ENCODE measurements at places on chromosomes 2 and 18.
A peak's percentile ranks its signal among the peaks of the same experiment; 100 is the strongest.

GRCh38 chr2:228017784-228018183 is 146.4 kb downstream of the DAW1 start:
- DNase-seq, result no peak

DNA sequence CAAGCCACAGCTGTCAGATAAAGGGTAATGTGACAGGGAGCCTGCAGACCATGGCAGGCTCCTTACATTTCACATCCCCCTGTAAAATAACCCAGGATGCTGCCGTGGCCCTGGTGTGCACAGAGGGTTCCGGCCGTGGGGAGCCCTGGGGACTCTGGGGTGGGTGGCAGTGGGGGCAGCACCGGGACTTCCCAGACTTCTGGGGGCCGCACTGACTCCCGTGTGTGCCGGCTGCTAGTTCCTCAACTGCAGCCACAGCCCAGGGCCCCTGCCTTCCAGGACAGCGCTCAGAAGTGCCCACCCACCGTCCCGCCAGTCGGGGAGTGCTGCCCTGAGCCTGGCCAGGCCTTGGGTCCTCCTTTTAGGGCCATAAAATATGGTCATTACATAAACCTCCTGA is 56.5 kb downstream of the CIB4 start:
- no peak for DNase-seq

- DNase-seq, result no peak
These were observed 10.4 kb downstream of the IDH1 start for GRCh38 chr2:208244422-208244821.

GRCh38 chr18:23689031-23689615 is at the start of gene LAMA3:
LAMA3 (plus strand) TSS chr18:23689453; CDS start chr18:23689684, 231 bp downstream.
- DNase-seq, result no peak

- no peak for DNase-seq
These were observed 207.0 kb downstream of the ZNF407 start for GRCh38 chr18:74804677-74805076.

DNA sequence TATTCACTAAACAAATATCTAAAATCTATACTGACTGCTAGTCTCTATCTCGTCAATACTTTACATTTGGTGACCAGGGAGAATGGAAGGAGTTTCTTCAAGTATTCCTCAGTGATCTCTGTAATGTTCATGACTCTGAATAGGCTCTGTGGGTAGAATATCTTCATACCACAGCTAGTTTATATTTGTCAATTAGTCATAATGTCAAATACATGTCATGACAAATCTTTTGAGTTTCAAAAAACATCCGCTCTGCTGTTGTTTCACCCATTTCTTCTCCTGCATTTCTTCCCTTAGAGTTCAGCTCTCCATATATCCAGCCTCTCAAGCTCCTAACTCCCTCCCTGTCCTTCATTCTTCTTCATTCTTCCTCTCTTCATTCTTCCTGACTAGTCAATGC is 206.5 kb upstream of the FANCL start:
- DNase-seq, result no peak

DNA sequence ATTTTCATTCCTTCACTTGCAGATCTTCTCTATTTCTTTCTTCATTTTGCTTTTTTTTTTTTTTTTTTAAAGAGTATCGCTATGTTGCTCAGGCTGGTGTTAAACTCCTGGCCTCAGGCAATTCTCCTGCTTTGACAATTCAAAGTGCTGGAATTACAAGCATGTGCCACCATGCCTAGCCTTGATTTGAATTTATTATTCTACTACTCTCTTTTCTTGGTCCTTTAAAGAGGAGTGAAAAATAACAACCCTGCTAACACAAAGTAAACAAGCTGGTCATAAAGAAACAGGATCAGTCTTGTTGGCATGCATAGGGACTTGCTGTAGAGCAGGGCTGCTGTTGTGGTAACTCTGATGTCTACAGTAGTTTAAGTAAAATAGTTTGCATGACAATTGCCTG is 1615.3 kb upstream of the ZEB2 start:
- DNase-seq, result no peak

- DNase-seq, result no peak
These were observed 74.7 kb downstream of the HNRNPLL start for GRCh38 chr2:38528008-38528442.

DNA sequence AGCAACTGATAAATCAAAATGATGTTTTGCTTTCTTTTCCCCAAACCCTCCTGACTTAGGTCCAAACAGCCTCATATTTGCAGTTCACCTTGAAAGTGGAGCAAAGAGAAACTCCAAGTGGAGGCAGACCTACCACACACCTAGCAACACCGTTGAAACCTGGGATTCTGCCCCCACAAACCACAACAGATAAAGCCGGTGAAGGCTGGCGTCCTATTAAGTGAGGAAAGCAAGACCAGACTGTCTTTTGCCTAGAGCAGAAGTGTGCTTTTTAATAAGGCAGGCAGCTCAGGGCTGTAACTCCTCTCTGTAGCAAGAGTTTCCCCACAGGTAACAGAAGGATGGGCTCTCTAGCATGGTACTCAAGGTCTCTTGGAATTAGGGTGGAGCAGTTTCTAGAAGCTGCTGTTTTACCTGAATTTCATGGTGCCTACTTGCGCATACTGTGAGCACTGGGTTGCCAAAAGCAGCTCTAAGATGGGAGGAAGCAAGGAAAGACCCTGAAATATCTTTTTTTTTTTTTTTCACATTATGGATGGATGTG is 336.9 kb downstream of the BCL11A start:
- no peak for DNase-seq

- no peak for DNase-seq
These were observed 52.2 kb upstream of the CAB39 start for GRCh38 chr2:230660294-230661060.

DNA sequence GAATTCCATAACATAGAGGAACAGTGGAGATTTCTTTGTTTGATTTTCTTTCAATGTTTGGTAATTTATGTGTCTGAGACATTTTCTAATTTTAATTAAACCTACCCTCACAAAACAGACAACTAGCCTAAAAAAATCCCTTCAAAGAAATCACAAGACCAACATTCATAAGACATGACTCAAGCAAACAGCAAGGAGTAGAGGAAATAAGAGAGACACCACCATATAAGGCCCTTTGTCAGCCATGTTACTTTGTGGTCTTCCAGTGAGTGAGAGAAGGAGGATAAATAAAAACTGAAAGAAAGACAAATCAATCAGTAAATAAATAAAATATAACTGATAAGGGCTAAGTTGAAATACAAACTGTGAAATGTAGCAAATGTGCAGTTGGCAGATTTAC is 830.8 kb upstream of the SLC39A10 start:
- peak; percentile 40 for DNase-seq

GRCh38 chr2:80030135-80030534 is 274.4 kb downstream of the LRRTM1 start:
- DNase-seq, result no peak

DNA sequence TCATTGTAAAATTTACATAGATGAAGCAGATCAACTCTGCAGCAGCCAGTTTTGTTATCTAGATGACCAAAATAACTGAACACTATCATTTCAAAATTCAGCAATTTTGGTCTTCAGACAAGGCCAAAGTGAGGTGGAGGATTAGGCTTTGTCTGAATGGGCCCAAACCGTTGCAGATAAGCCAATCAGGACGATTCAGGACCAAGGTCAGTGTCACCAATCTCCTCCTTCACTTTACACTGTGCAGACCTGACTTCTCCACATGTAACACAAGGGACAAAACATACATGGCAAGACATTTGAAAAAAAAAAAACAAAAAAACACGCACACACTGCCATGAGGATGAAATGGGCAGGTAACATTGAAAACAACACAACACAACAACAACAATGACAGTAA is 211.2 kb downstream of the NAPG start:
- DNase-seq, result peak; percentile 11

DNA sequence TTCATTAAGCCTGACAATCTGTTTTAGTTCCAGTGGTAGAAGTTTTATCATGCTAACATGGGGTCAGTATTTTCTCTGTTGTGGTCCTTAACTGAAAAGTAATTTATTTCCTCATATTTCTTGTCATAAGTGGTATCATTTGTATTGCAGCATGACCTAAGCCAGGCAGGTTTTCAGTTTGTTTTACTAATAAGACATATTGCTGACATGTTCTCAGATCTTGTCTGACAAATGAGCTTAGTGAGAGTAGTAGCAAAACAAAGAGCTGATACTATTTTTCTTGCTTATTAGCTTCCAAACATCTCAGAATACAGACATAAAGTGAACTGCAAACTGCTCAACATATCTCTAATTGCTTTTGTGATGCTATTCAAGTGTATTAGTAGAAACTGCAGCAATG is 293.6 kb downstream of the DSEL start:
- no peak for DNase-seq

DNA sequence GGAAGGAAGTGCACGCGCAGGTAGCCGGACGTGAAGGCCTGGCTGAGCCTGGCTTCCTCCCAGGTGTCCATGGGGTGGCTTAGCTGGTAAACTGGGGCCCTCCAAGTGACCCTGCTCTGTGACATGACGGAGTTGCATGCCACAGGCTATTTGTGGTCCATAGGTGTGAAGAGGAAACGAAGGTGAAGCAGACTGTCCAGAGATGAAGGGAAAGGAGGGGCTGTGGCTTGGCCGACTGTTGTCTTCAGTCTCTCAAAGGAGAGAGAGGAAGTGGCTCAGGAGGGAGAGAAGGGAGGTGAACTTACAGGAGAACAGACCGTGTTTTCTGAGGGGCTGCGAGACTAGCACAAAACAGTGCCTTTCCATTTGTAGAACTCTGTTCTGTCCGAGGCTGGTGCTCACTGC is 19.3 kb downstream of the INPP5D start:
- DNase-seq, result no peak

DNA sequence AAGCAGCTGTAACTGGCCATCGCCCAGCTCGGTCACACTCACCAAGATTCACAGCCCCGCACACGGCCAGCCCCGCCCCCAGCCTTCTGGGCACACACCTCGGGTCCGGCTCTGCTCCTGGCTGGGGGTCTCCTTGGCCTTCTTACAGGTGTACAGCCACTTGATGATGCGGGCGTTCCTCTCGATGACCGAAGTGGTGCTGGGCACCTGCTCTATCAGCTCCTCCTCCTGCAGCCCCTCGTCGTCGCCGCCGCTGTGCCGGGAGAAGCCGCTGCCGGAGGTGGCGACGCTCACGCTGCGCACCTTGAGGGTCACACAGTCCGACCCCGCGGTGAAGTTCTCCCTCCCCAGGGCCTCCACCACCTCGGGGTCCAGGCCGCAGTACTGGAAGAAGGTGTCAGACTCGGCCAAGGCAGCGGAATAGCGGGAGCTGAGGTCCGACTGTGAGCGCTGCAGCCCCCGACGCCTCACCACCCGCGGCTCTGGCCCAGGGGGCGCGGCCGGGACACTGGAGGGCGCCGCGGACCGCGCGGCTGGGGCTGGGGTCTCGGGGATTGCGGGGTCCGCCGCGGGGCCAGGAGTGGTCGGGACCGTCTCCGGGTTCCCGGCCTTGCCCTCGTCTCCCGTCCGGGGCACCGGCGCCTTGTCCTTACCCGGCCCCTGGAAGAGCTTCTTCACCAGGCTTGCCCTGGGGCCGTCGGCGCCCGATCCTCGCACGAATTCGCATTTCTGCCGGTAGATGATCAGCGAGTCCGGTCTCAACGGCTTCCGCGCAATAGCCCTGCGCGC is 769 bp downstream of the FAM110C start:
- no peak for DNase-seq

DNA sequence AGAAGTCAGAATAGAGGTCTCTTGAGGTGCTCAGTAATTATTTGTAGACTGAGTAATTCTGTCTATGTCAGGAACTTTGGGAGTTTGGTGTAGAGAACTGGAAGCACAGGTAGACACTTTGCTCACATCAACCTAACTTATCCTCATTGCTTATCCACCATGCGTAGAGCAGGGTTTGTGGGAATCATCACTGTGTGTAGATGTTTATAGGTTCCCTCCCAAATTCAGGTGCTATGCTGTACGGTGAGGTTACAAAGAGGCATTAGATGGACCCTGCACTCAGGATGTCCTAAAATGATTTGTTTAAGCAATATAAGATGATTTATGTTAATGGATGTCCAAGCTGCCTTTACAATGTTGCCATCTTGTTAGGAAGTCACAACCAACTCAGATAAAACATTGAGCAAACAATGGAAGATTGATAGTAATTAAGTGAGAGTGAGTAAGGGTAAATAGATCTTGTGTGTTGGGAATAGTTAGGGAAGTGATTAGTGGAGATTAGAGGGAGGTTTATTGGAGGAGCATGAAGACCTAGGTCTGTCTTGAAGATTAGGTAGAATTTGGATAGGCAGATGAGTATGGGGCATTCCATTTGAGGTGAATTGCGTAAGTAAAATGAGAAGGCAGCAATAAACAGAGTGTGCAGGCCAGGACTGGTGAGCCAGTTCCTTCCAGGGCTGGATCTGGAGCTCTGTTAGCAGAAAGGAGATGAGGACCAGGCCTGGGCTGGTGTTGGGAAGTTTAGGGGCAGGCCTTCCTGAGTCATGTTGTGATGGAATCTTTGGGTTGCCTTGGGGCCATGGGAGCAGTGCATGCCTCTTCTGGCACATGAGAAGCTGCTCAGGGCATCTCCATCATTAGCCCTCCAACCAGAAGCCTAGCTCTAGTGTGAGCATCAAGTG is 12.1 kb downstream of the EPAS1 start:
- no peak for DNase-seq

GRCh38 chr2:201369775-201370174 is 12.6 kb upstream of the FLACC1 start:
- no peak for DNase-seq

GRCh38 chr2:229909090-229909489 is 12.7 kb downstream of the TRIP12 start:
- DNase-seq, result no peak

- DNase-seq, result peak; percentile 94
These were observed 157.8 kb downstream of the BCL2 start for GRCh38 chr18:63161761-63162195.
